HCEC 1CT (cell line): ENCODE measurements at places on chromosomes 12 and 14.
A peak's percentile ranks its signal among the peaks of the same experiment; 100 is the strongest.

DNA sequence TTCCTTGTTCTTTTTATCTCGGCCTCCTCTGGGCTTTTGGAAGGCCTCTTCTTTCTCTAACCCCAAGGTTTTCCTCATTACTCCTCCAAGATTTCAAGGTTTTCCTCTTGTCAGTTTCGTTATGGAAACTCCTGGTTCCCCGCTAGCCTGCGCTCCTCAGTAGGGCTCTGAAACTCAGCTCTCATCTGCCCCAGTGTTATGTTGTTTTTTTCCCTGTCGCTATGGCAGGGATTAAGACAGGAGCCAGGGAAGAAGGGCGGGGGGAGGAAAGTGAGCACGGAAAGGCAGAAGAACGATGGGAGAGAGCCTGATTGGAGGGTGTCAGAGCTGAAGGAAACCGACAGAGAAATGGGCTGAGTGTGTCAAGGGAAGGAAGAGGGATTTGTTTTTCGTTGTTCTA is 26.5 kb upstream of the JDP2 start:
- no peak for DNase-seq

DNA sequence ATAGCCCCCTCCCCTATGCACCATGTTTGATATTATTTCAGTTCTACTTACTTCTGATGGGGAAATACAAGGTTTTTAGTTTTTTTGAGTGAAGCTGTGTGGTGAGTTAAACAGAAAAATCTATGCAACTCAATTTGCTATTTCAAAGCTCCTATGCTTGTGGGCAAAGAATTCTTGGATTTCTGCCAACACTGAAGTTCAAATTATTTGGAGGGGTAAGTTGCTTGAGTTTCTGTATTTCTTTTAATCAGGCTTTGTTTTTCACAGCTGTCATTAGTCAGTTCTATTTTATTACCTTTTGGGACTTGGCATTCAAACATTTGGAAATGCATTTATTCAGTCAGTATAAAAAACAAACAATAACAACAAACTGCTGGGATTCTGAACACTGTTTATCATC is 407.5 kb upstream of the MGAT4C start:
- no peak for DNase-seq

- no peak for DNase-seq
These were observed 8.0 kb downstream of the IL22 start for GRCh38 chr12:68245180-68246021.

GRCh38 chr12:13175499-13175898 is 21.0 kb upstream of the EMP1 start:
- peak; percentile 85 for DNase-seq

GRCh38 chr12:51333536-51333935 is 9.6 kb upstream of the BIN2 start:
- DNase-seq: no peak

GRCh38 chr14:70692210-70692609 is 50.5 kb downstream of the TTC9 start:
- no peak for DNase-seq

DNA sequence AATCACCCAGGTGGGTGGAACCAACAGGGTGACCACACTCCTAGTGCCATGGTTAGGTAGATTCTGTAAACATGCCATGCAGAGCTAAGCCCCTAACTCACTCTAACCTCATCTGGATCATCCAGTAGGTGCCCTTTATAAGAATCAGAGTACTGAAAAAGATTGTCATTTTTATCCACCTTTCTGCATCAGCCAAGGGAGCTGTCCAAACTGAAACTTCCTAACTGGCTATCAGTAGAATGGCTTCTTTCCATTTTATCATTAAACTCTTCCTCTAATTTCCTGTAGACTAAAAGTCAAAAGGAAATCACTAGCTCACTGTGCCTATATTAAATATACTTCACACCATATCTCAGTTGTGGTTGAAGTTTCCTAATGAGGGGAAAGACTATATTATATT is 6.5 kb downstream of the KCNK10 start:
- no peak for DNase-seq
